MCF 10A (cell line): ENCODE measurements at places on chromosomes 7 and 10.

DNA sequence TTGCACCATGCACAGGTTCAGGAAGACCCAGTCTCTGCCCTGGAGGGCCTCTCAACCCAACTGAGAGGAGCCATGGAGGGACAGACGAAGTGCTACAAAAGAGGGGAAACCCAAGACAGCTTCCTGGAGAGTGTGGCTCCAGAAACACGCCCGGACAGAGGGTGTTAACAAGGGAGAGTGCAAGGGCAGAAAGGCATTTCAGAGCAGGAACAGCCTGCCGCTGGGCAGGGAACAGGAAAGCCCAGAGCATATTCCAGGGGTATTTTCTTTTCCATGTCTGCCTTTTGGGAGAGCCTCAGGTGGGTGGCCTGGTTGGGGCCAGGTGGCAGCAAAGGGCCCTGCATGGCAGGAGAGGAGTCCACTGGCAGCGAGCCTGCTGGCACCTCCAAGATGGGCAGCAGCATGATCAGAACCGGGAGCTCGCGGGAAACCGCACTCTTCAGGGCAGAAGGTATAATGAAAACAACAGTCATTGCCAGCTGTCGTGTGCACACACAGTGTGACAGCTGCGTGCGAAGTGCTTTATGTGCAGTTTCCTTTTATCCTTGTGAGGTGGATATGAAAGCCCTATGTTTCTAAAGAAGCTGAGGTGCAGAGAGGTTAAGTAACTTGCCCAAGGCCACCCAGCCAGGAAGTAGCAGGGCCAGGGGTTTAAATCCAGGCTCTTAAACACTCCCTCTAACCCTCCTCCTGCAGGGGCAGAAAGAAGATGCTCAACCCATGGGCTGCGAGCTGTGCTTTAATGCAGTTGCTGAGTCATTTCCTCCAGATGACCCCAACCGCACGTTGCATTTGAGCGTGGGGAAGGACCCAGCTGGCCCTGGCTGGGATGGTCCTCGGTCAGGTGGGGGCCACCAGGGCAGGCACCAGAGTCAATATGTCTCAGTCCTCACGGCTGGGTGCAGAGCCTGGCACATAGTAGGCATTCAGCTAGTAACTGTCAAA, 128.6 kb downstream of the OAT start:
- H3K36me3 ChIP-seq = no peaks in the 10 kb centered on the region
- H3K4me1 ChIP-seq = peaks cover 5% of the 10 kb centered on the region
- H3K27me3 ChIP-seq = peaks cover 7% of the 10 kb centered on the region
- DNase-seq = peak; percentile 52

DNA sequence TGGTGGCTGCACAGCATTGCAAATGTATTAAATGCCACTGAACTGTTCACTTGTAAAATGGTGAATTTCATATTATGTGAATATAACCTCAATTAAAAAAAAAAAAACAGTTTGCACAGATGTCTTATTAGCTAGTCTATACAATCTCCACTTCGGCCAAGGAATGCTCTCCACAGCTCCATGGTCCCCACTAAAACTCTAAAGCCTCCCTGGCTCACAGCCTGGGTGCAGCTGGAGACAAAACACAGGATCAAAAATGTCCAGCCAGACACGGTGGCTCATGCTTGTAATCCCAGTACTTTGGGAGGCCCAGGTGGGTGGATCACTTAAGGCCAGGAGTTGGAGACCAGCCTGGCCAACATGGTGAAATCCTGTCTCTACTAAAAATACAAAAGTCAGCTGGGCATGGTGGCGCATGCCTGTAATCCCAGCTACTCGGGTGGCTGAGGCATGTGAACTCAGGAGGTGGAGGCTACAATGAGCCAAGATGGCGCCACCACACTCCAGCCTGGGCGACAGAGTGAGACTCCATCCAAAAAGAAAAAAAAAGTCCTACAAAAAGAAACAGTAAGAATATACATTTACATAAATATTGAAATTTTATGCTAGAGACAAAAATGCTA, 66.0 kb downstream of the SRPK2 start:
- H3K4me3 ChIP-seq = no peak overlapping the region
- no peaks in the 10 kb centered on the region for H3K27me3 ChIP-seq
- H3K27ac ChIP-seq = no peak overlapping the region

GRCh38 chr10:24825551-24825950, 101.9 kb upstream of the ARHGAP21 start:
- H3K27ac ChIP-seq = no peak overlapping the region
- no peak for DNase-seq
- H3K4me3 ChIP-seq = peak overlapping the region; percentile 53
- peaks cover 38% of the 10 kb centered on the region for H3K4me1 ChIP-seq

DNA sequence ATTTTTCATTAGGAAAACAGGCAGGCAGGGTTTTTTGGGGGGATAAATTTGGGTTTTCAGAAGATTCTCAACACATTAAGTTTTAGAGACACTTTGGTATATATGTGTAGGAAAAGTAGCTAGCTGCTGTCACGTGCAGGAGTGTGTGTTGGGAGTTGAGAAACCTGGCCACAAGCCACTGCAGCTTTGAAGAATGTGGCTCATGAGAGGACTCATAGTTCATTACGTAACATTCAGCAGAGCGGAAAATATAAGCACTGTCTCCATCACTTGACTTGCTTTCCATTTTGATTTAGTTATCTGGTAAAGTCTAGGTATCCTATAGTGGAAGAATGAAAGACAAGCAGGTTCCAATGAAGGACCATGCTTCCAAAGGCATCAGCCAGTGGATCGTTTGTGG, 31.2 kb downstream of the SMNDC1 start:
- H3K4me3 ChIP-seq = no peak overlapping the region
- H3K27ac ChIP-seq = peak overlapping the region; percentile 2
- H3K36me3 ChIP-seq = peaks cover 5% of the 10 kb centered on the region
- no peaks in the 10 kb centered on the region for H3K27me3 ChIP-seq
- peaks cover 16% of the 10 kb centered on the region for H3K4me1 ChIP-seq
- DNase-seq = peak; percentile 91

DNA sequence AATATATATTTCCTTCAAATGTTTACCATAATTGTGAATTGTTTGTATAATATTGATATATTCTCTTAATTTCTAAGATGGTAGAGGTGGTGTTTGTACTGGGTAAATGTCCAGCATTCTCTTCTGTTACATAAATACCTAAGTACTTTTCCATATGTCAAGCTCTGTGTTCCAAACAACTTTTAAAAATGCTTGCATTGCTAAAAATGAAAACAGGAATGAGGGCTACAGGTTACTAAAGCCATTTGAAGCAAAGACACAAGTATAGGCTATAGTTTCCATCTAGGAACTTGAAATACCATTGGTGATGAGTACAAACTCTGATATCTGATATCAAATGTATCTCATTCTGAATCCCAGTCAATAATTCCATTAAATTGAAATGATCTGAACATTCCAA, 233.6 kb upstream of the SORCS1 start:
- H3K4me1 ChIP-seq = peaks cover 5% of the 10 kb centered on the region
- no peak overlapping the region for H3K27ac ChIP-seq
- no peak for DNase-seq
- H3K27me3 ChIP-seq = no peaks in the 10 kb centered on the region
- no peak overlapping the region for H3K4me3 ChIP-seq

DNA sequence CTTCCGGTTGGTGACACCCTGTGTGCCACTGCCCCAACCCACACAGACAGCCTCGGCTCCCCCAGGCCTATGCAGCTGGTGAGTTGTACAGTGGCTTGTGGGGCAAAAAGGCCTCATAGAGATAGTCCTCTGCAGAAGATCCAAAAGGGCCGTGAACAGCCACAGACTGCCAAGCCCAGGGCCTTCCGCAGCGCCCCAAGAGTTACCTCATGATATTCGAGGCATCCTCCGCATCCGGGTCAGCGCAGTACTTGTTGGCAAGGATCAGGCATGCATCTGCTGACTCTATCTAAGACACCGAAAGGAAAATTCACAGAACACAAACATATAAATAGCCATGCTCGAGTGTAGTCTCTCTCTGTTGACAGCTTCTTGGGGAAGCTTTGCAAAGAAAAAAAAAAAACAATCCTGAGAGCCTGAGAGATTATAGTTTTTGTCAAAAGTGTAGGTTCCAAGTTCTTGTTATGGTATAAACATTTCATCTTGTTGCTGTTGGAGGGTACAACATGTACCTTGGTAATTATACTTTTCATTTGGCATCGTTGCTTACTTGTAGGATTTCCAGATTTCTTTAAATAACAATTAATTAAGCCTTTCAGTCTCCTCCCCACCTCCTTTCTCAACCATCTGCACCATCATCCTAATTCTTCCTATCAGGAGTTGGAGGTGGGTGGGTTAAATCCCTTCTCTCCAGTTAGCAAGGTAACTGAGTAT, 553.0 kb downstream of the KCNMA1 start:
- no peaks in the 10 kb centered on the region for H3K36me3 ChIP-seq
- no peaks in the 10 kb centered on the region for H3K4me1 ChIP-seq
- DNase-seq = no peak
- no peak overlapping the region for H3K27ac ChIP-seq

- DNase-seq = no peak
- no peaks in the 10 kb centered on the region for H3K4me1 ChIP-seq
- H3K4me3 ChIP-seq = no peak overlapping the region
- H3K27ac ChIP-seq = no peak overlapping the region
Measured at GRCh38 chr7:94969434-94970084, 62.2 kb downstream of the PPP1R9A start.

- DNase-seq = peak; percentile 74
- H3K4me1 ChIP-seq = peaks cover 29% of the 10 kb centered on the region
- H3K27ac ChIP-seq = peak overlapping the region; percentile 80
- peak overlapping the region; percentile 19 for H3K4me3 ChIP-seq
- H3K36me3 ChIP-seq = peaks cover 6% of the 10 kb centered on the region
Measured at GRCh38 chr7:116393654-116394053, 105.9 kb upstream of the CAV2 start.

DNA sequence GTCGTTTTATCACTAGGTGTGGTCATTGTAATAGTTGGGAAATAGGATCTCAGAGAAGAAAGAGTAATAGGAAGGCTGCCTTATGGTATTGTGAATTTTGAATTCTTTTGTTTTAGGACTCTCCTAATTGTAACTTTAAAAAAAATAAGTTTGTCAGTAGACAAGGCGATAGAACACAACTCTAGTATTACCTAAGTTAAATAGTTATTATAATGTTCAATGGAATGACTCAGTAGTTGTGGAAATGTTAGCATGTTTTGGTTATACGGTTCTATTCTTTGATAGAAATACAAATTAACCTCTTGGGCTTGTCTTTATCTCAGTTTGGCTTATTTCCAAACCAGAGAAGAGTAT, 1.4 kb downstream of the DNAH11 start:
- H3K27me3 ChIP-seq = no peaks in the 10 kb centered on the region
- no peak for DNase-seq
- no peaks in the 10 kb centered on the region for H3K36me3 ChIP-seq
- H3K27ac ChIP-seq = no peak overlapping the region

DNA sequence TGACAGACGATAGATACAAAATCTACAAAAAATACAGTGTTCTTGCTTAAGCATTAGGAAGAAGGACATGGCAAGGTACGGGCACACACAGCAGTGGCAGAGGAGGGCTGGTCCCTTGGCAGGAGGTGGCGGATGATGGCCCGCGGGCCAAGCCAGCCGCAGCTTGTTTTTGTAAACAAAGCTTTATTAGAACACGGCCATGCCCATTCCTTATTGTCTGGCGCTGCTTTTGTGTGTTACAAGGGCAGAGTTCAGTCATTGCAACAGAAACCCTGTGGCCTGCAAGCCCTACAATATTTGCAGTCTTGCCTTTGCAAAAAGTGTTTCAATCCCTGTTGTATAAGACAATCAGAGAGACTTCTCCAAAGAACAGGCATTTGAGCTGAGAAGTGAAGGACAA, 30.7 kb downstream of the FGFR2 start:
- no peak overlapping the region for H3K27ac ChIP-seq
- H3K36me3 ChIP-seq = no peaks in the 10 kb centered on the region
- H3K4me3 ChIP-seq = no peak overlapping the region
- H3K4me1 ChIP-seq = no peaks in the 10 kb centered on the region
- no peaks in the 10 kb centered on the region for H3K27me3 ChIP-seq

- H3K4me1 ChIP-seq = no peaks in the 10 kb centered on the region
- no peaks in the 10 kb centered on the region for H3K27me3 ChIP-seq
- no peaks in the 10 kb centered on the region for H3K36me3 ChIP-seq
- peak; percentile 51 for DNase-seq
- no peak overlapping the region for H3K4me3 ChIP-seq
Measured at GRCh38 chr7:139321071-139321745, 19.9 kb upstream of the FMC1 start.

GRCh38 chr10:23359692-23360380, 15.2 kb upstream of the C10orf67 start:
- peak; percentile 33 for DNase-seq
- H3K4me3 ChIP-seq = no peak overlapping the region
- no peaks in the 10 kb centered on the region for H3K27me3 ChIP-seq
- peaks cover 16% of the 10 kb centered on the region for H3K4me1 ChIP-seq

- H3K36me3 ChIP-seq = peaks cover 5% of the 10 kb centered on the region
- H3K4me3 ChIP-seq = no peak overlapping the region
- no peaks in the 10 kb centered on the region for H3K27me3 ChIP-seq
- H3K27ac ChIP-seq = no peak overlapping the region
- H3K4me1 ChIP-seq = peaks cover 12% of the 10 kb centered on the region
Measured at GRCh38 chr7:105800849-105801534, 75.4 kb downstream of the ATXN7L1 start.

DNA sequence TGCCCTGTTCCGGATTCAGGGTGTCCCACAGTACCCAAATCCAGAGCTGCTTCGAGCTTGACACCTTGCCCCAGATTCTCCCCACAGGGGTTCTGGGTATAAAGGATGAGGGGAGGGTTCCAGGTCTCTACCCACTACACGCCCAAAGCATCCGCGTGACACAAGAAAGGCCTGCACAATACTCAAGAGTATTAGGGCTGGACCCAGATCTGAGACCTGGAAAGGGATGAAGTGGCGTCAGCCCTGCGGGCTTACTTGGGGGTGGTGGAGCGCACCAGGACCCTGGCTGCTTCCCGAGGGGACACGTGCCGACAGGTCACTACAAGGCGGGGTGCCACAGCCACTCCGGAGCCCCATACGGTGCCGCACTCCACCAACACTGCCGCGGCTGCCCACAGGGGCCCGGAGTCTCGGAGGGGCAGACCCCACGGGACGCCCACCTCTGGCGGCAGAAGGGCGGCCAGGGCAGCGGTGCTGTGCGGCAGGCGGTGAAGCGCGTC, 1.3 kb downstream of the TYSND1 start:
- no peak overlapping the region for H3K27ac ChIP-seq
- H3K36me3 ChIP-seq = peaks cover 41% of the 10 kb centered on the region
- peak overlapping the region; percentile 80 for H3K4me3 ChIP-seq
- no peaks in the 10 kb centered on the region for H3K27me3 ChIP-seq

DNA sequence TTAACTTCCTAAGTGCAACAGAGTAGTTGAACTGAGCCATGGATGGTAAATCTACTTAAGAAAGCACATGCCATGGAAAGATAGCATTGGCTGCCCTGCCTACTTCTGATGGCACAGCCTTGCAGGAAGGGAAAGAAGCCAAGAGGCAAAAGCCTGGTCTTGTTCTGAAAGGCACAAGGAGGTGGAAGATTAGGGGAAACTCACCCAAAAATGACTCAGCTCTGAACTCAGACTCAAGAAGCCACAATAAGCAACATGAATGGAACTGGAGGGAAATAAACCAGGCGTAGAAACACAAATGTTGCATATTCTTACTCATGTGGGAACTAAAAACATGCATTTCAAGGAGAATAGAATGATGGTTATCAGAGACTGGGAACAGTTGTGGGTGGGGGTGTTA, 20.8 kb upstream of the ALOX5 start:
- no peak overlapping the region for H3K27ac ChIP-seq
- peaks cover 34% of the 10 kb centered on the region for H3K27me3 ChIP-seq
- no peaks in the 10 kb centered on the region for H3K4me1 ChIP-seq
